ENCODE measurements at places on chromosomes 2 and 18. TPM values are rescaled to one million over a fixed set of nuclear protein-coding genes. Genes with fewer than 3 reads are reported as not detected.

The MC4R gene
- not detected for total RNA-seq

The IL1B gene
- total RNA-seq: 219 TPM

The DSEL gene
- total RNA-seq: 6.0 TPM

The IL1F10 gene
- total RNA-seq: not detected

The MYO5B gene
- total RNA-seq: 31.7 TPM

The BCL11A gene
- total RNA-seq: 12.7 TPM

The NT5C1B gene
- total RNA-seq: 0.17 TPM

The LRPPRC gene
- 105 TPM for total RNA-seq

The STARD6 gene
- not detected for total RNA-seq

The SERPINB4 gene
- 0.35 TPM for total RNA-seq

The POLR1A gene
- 45.3 TPM for total RNA-seq

The UPP2 gene
- total RNA-seq: not detected

The CPO gene
- total RNA-seq: not detected

The TUBA4B gene
- not detected for total RNA-seq

The GCC2 gene
- 30.5 TPM for total RNA-seq

The DHRS9 gene
- not detected for total RNA-seq

The UGT1A5 gene
- 0.99 TPM for total RNA-seq

The NBEAL1 gene
- total RNA-seq: 92.0 TPM

The MFSD2B gene
- total RNA-seq: under 0.01 TPM

The TNFAIP6 gene
- 0.24 TPM for total RNA-seq

The RGPD4 gene
- total RNA-seq: not detected

The HOXD3 gene
- not detected for total RNA-seq

The ACMSD gene
- 0.33 TPM for total RNA-seq

The B3GNT2 gene
- total RNA-seq: 19.3 TPM

The ZDBF2 gene
- total RNA-seq: 13.3 TPM

The SERPINB2 gene
- total RNA-seq: 0.67 TPM

The SPP2 gene
- not detected for total RNA-seq

All from mammary epithelial cell (primary cell).